Dorsolateral prefrontal cortex (tissue), 122 donors: ENCODE measurements at places on chromosomes 1 and 21. TPM values are rescaled to one million over a fixed set of nuclear protein-coding genes. Genes with fewer than 3 reads are reported as not detected.

The RYR2 gene
- total RNA-seq: 91.3 TPM

The REN gene
- not detected for total RNA-seq

- DNase-seq: no peak
Observed at GRCh38 chr1:46489169-46489637, 433 bp upstream of the DMBX1 start.

The KCND3 gene
- total RNA-seq: 71.9 TPM

The CSMD2 gene
- total RNA-seq: 23.1 TPM

- DNase-seq: no peak
Observed at GRCh38 chr1:39585933-39586332, 9.3 kb upstream of the PABPC4 start.

DNA sequence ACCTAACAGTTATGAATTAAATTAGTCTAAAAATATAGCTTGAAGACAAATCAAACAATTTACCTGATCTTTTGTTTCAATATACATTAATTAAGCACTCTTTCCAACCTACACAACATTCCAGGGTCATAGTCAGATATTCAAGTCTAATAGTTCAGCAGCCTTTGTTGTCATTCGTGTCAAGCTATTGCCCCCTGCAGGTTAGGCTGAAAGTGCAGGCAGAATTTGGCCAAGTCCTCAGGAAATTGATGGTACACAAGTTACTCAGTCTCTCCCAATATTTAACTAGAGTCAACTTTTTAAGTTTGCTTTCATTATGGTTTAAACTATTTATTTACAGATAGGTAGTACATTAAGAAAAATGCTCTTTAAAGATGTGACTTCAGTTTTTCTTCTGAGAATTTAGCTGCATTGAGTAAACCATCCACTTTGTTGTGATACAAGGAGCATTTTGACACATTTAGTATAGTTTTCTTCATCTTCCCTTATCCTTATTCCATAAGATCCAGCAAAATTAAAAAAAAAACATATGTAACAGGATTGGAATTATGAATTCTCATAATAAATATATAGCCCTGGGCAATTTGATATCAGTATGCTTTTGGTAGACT lies 130.3 kb upstream of the DPYD start:
- DNase-seq: peak; percentile 62

DNA sequence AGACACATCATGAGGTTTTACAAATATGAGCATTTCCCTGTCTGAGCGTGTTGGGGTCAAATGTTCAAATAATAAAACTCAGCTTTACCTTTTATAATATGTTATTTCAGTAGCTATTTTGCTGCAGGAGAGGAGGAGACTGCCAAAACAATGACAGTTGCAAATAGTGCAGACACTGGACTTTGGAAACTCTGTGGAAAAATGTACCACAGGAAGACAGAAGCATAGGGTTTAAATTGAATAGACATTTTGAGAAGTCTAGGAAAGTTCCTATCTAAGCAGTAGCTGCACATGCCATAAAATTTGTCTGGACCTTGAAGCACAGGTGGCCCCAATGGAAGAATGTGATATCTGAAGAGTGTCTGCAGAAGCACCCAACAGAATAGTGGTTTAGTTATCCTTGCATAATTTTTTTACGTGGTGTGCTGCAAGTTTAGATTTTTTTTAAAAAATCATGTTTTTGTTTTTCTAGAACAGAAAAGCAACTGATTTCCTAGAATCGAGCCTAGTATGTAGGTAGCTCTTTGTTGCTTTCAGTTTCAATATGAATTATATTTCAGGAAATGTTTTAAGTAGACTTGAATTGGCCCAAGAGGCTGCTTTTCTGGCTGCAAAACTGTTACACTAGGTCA lies 14.0 kb upstream of the GBP5 start:
- DNase-seq: no peak

DNA sequence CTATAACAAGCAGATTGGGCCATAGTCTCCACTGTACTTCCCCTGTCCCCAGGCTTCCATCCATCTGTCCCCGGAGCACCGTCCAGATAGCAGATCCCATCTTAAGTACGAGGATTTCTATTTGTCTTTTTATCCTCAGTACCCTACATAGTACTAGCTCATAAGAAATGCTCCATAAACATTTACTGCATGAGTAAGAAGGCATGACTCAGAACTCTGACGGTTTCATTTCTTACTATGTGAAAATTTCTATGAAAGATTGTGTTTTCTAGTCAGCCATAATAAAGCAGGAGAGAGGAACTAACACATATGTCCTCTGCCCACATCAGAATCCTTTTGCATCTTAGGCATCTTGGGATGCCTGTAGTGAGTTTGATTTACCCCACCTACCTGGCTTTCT lies 49.5 kb downstream of the CHD1L start:
- DNase-seq: no peak

GRCh38 chr1:42177541-42177981 lies 13.0 kb upstream of the GUCA2A start:
- peak; percentile 75 for DNase-seq

DNA sequence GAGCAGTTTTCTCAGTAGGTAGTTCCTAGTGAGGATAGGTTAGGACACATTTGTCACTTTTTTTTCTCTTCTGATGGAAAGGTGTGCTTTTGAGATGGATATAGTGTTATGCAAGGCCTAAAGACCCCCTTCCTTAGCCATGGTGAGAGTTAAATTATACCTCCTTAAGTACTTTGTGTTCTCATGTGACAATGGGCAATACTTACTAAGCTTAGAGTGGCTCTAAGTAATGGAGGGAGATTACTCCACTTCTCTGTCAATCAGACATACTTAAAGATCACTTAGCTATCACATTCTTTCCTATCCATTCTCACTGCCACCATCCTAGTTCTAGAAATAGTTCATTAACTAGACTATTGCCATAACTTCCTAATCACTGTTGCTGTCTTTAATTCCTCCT lies 265.6 kb downstream of the PBX1 start:
- no peak for DNase-seq

GRCh38 chr1:244603498-244603897 lies 49.4 kb upstream of the DESI2 start:
- DNase-seq: no peak

DNA sequence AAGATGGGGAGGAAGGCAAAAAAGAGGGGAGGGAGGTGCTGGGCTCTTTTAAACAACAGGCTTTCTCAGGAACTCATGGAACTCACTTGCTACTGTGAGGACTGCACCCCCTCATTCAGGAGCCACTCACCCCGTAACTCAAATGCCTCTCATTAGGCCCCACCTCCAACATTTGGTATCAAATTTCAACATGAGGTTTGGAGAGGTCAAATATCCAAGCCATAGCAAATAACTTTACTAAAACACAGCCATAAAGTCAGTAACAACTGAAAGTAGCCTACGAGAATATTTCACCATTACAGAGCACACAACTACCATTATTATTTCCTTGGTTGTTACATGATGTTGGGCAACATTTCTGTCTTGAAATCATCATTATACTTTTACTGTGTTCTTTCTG lies 13.1 kb upstream of the DMRTB1 start:
- no peak for DNase-seq
